ENCODE measurements at places on chromosomes 12 and 14. TPM values are rescaled to one million over a fixed set of nuclear protein-coding genes. Genes with fewer than 3 reads are reported as not detected.
A peak's percentile ranks its signal among the peaks of the same experiment; 100 is the strongest.

CCDC177 gene
- 0.07 TPM for total RNA-seq

MARK3 gene
- total RNA-seq: 26.7 TPM

SOAT2 gene
- 0.93 TPM for total RNA-seq

MYL2 gene
- total RNA-seq: 1.7 TPM

ASB2 gene
- 0.22 TPM for total RNA-seq

ZDHHC22 gene
- not detected for total RNA-seq

LRRC10 gene
- not detected for total RNA-seq

FBRSL1 gene
- total RNA-seq: 16.9 TPM

RNASE3 gene
- 1.0 TPM for total RNA-seq

DNA sequence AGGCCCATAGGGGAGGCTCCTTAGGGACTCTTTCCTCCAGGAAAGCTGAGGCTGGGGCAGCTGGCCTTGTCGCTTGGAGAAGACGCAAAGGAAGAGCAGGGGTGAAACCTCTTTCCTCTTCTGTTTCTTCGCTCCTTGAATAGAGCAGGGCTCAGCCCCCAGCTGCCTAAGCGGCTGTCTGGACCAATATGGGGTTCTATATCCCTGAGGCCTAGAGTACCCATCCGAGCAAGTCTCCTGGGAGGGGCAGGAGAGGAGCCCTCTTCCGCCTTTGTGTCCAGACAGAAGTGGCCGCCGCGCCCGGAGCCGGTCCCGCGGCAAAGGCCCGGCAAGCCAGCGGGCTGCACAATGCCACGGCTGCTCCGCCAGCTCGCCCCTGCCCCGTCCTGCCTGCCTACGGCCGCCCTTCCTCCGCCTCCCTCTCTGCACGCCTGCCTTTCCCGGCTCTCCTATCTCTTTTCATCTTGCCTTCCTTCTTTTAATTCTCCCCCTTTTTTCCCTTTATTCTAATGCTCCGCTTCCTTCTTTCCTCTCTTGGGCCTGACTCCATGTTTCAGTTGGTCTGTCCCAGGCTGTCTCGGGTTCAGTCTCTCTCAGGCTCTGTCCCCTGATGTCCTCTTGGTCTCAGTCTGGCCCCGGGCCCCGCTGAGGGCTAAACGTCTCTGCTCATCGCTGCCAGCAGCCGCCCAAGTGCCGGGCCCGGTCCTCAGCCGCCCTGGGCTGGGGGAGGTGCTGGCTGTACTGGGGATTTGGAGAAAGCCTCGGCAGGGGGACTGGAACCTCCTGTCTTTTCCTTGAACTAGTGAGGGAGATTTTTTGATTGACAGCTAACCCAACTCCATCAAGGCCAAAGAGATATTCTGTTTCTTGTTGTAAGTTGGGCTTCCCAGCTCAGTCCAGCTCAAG, 2.5 kb upstream of the HOXC9 start:
- DNase-seq: no peak

DNA sequence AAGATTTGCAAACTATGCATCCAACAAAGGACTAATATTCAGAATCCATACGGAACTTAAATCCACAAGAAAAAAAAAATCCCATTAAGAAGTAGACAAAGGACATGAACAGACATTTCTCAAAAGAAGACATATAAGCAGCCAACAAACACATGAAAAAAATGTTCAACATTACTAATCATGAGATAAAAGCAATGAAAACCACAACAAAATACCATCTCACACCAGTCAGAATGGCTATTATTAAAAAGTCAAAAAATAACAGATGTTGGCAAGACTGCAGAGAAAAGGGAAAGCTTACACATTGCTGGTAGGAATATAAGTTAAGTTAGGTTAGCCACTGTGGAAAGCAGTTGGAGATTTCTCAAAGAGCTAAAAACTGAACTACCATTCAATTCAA, 16.2 kb downstream of the CDK17 start:
- no peak for DNase-seq

DNA sequence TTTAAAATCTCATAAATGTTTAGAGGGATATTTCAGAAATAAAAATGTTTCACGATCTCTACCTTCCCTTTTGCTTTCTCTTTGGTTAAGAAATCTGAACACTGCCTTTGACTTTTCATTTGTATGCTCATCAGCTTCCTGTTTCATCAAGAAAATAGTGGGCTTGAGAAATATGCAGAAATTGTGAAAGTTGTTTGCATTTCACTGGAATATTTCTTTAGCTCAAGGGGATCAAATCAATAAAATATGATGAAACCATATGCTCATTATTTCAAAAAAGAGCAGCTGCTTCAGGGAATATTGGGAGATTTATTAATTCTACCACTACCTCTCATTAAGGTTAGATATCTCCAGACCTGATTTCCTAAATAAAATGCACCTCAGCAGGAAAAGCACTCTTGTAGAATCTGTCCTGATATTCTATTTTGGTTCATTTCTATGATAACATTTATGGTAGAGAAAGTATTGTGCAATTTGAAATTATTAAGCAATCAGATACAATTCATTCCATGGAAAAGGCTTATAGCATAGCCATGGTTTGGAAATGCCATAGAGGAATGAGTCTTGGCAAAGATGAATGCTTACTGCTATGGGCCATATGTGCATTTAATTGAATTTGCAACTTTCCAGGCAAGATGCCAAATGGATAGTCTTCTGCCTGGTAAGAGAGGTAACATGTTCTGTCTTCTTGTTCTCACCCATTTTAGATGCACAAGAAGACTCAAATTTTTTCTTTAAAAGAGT, 212.6 kb upstream of the SLC16A7 start:
- no peak for DNase-seq

- no peak for DNase-seq
Observed at GRCh38 chr12:103879048-103879692, 38.1 kb upstream of the NT5DC3 start.

DNA sequence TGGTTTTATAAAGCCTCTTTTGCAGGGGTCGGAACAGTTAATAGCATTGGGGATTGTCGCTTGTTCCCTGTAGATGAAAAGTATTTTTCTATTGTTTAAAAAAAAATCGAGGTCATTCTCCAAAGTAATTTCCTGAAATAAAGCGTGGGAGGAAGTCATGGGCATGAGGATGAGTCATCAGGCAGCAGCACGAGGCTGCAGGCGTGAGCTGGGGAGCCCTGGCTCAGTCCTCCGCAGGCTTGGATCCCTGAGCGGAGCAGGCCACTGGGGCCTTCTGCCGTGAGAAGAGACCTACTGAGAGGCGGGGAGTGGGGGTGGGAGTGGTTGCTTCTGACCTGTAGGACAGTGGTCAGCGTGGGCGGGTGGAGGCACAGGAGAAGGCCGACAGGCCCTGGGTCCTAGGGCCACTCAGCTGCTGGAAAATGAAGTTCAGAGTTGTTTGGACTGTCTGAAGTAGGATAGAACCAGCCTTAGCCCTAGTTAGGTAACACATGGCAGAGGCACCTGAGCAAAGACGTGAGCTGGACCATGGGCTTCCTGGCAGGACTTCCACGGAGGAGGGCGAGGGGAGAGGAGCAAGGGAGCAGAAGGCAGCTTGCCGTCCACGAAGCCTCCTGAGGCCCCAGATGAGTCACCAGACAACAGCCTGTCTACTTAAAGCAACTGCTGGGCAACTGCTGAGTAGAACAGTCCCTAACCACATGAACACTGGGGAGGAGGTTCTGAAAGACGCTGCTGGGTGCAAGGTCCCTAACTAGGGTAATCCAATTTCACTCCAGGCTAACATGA, 21.1 kb upstream of the LGALS3 start:
- DNase-seq: peak; percentile 79

DNA sequence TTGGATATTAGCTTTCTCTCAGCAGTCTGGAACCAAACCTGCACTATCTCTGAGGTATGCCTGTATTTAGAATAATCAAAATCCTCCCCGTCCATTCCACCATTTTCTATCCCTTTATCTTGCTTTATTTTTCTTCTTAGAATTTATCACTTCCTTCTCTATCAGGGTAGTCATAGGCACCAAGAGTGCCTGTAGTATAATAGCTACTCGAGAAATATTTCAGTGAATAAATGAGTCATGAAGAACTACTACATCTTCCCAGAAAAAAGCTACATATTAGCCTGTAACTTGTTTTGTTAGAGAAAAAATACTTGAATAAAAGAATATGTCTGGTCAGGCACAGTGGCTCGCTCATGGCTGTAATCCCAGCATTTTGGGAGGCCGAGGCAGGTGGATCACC, 4.3 kb downstream of the SLC2A14 start:
- DNase-seq: no peak

GRCh38 chr12:43807386-43807785, 1.3 kb upstream of the TWF1 start:
- DNase-seq: no peak

DNA sequence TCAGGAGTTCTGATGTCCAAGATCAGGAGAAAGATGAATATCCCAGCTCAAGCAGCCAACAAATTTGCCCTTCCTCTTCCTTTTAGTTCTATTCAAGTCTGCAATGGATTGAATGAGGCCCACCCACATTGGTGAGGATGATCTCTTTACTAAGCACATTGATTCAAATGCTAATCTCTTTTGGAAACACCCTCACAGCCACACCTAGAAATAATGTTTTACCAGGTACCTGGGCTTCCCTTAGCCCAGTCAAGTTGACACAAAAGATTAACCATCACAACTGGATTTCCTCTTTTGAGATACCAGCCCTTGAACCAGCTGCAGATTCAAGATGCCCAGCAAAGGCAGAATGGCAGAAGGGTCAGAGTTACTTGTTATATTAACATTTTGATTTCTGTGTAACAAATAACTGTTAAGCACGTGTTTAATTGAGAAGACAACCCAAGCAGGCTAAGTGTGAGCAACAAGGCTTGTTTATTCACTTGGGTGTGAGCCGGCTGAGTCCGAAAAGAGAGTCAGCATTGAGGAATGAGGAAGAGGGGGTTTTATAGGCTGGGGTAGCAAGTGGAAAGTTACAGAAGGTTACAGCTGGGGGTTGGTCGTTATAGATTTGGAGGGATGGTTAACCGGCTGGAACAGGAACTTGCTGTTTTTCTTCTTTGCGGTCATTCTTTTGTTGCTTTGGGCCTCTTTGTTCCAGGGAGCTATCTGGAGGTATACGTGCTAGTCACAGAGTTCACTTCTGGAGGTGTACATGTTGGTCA, 180.3 kb downstream of the EMP1 start:
- no peak for DNase-seq

GRCh38 chr14:50823762-50824636, 7.0 kb downstream of the NIN start:
- DNase-seq: no peak

DNA sequence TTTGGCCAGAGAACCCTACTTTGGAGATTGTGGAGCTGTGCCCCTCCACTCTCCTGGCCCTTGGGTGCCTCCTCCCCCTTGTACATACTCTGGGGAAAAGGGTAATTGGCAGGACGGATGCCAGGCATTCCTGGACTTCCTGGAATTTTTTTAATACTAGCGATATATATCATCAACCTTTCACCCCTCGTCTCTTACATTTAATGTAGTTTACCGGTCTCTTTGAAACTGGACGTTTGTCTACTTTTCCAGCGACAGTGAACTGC, 767 bp upstream of the CRY1 start:
- DNase-seq: no peak

DNA sequence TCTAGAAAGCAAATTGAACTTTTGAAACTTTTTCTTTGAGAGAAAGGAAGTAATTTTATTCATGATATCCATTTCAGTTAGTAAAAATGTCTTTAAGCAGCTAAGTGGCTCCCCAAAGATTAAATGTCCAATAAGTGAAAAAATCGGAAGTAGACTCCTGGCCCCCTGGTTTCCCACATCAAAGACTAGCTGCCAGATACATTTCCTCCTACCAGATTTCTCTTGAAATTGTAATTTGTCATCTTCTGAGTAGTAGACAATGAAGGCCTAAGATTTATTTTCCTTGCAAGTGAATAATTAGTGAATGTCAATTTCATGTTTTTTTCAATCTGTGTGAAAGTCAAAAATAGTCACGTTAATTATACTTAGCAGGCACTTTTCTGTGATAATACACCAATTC, 321.9 kb downstream of the SYT1 start:
- no peak for DNase-seq

DNA sequence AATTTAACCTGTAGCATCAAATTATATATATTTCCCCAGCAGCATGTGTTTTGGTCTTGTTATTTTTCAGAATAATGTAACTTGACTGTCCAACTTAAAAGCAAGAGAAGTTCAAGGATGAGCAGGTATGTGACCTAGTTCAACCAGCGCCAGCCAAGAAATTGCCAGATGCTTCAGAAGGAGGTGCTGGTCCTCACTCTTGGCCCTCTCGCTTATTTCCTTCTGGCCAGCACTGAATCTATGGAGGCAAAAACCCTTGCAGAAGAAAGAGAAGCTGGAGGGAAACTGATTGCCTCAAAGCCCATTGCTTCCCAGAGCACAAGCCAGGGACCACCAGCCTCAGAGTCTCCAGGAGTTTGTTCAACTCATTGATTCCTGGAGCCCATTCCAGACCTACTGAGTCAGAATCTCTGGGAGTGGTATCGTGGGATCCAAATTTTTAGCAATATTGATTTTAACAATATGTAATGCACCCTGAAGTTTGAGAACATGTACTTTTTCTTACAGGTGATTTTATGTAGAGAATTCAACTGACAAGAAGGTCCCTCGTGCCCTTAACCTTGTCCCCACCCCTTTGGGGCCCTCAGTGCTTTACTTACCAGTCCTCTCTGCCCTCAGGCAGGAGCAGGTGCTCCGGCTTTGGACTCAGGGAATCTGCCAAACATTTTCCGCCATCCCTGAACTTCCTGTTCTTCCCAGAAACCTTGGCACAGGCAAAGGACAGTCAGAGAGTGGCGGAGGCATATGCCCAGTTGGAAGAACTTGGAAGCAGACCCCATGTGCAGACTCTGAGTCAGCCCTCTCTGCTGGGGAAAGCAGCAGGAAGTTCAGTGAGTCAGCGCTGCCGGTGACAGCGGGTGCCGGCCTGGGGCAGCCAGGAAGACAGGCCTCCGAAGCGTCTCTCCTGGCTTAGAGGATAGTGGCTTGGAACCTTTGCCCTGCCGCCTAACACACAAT, 10.4 kb downstream of the BEST3 start:
- peak; percentile 62 for DNase-seq

DNA sequence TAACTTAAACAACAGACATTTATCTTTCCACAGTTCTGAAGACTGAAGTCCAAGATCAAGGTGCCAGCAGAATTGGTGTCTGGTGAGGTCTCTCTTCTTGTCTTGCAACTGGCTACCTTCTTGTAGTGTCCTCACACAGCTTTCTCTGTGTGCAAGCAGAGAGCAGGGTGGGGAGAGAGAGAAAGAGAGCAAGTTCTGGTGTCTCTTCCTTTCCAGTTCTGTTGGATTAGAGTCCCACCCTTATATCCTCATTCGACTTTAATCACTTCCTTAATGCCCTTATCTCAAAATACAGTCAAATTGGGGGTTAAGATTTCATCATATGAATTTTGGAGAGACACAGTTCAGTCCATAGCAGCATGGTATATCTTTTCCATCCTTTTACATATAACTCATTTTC, 40.8 kb downstream of the DYRK2 start:
- DNase-seq: no peak

- no peak for DNase-seq
Observed at GRCh38 chr14:98960617-98961013, 311.4 kb downstream of the BCL11B start.

- DNase-seq: peak; percentile 73
Observed at GRCh38 chr12:128973883-128974681, 120.8 kb downstream of the GLT1D1 start.

DNA sequence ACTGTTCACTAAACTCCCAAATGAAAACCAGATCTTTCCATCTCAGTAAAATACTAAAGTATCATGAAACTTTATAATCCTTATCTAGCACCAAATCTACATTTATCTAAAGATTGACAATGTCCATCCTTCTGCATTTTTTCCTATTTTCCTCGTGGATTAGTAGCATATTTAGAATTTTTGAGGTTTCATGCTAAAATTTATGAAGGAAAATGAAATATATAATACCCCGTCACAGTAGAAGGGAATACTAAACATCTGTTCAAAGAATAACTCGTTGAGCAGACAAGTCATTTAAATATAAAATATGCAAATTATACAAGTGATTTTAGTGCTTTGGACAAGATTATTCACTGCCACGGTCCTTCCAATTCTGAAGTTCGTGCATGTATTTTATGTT, 122.7 kb upstream of the SLCO1C1 start:
- no peak for DNase-seq

Data from right lobe of liver (tissue), 6 donors.